ENCODE measurements at places on chromosomes 1 and 21. TPM values are rescaled to one million over a fixed set of nuclear protein-coding genes. Genes with fewer than 3 reads are reported as not detected.

The DENND2D gene
- 8.1 TPM for total RNA-seq

The CD52 gene
- not detected for total RNA-seq

The GBP2 gene
- 2.2 TPM for total RNA-seq

The AMPD1 gene
- total RNA-seq = not detected

Data from epithelial cell of proximal tubule (primary cell).